Activated CD4-positive, alpha-beta T cell treated with anti-CD3 and anti-CD28 coated beads for 36 hours (primary cell): ENCODE measurements at places on chromosomes 11 and 22.

DNA sequence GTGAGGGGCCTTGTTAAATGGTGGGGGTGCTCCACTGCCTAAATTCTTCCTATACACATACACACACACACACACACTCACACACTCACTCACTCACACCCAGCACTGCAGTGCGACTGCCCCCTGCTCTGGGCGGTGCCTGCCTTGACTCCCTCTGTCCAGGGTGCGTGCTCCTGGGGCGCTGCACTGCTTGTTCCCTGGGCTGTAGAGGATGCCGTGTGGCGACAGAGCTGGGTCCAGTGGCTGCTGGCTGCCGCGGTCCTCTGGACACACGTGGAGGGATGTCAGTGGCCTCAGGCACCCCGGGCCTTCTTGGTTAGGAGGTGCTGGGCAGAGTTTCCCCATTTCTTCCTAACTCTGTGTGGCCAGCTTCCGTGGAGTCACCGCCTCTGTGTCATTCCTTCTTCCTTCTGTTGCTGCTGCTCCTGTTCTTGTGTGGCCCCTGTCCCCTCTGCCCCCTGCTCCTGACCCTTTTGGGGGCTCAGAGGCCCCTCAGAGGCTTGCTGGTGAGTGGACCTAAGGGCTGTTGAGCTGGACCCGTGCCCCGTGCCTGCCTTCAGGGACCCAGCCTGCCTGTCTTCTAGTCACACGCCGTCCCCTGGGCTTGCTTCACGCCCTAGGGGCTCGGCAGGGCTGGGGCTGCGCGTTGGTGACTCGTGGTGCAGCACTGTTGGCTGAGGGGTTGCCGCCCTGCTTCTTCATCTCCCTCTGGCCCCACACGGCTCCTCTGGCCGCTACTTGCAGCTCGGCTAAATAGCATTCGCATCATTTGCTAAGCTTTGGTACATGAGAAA is 147.0 kb downstream of the TBC1D22A start:
- no peak overlapping the region for H3K4me3 ChIP-seq
- no peak for DNase-seq
- no peaks in the 10 kb centered on the region for H3K27me3 ChIP-seq
- no peak overlapping the region for H3K27ac ChIP-seq

GRCh38 chr22:42743501-42743991 is 22.9 kb upstream of the A4GALT start:
- peaks cover 4% of the 10 kb centered on the region for H3K27me3 ChIP-seq
- no peaks in the 10 kb centered on the region for H3K36me3 ChIP-seq
- H3K4me3 ChIP-seq: no peak overlapping the region
- H3K27ac ChIP-seq: no peak overlapping the region
- DNase-seq: no peak
- H3K4me1 ChIP-seq: no peaks in the 10 kb centered on the region

GRCh38 chr11:133134314-133135173 is 397.8 kb downstream of the OPCML start:
- H3K27me3 ChIP-seq: peaks cover 7% of the 10 kb centered on the region
- no peaks in the 10 kb centered on the region for H3K4me1 ChIP-seq
- H3K4me3 ChIP-seq: no peak overlapping the region
- H3K27ac ChIP-seq: no peak overlapping the region
- H3K36me3 ChIP-seq: no peaks in the 10 kb centered on the region

- H3K4me3 ChIP-seq: peak overlapping the region; percentile 93
- DNase-seq: no peak
- H3K27me3 ChIP-seq: peaks cover 5% of the 10 kb centered on the region
- H3K36me3 ChIP-seq: peaks cover 32% of the 10 kb centered on the region
- peak overlapping the region; percentile 95 for H3K27ac ChIP-seq
These were observed 1.3 kb downstream of the TBRG1 start for GRCh38 chr11:124623861-124624525.

GRCh38 chr11:71083105-71083504 is 169.3 kb downstream of the SHANK2 start:
- H3K4me3 ChIP-seq: no peak overlapping the region
- peaks cover 6% of the 10 kb centered on the region for H3K27me3 ChIP-seq
- no peak for DNase-seq
- no peak overlapping the region for H3K27ac ChIP-seq
- H3K4me1 ChIP-seq: no peaks in the 10 kb centered on the region

- no peak overlapping the region for H3K4me3 ChIP-seq
- peaks cover 16% of the 10 kb centered on the region for H3K27me3 ChIP-seq
- no peak for DNase-seq
- no peaks in the 10 kb centered on the region for H3K4me1 ChIP-seq
These were observed 162.7 kb downstream of the HIPK3 start for GRCh38 chr11:33419924-33420323.

DNA sequence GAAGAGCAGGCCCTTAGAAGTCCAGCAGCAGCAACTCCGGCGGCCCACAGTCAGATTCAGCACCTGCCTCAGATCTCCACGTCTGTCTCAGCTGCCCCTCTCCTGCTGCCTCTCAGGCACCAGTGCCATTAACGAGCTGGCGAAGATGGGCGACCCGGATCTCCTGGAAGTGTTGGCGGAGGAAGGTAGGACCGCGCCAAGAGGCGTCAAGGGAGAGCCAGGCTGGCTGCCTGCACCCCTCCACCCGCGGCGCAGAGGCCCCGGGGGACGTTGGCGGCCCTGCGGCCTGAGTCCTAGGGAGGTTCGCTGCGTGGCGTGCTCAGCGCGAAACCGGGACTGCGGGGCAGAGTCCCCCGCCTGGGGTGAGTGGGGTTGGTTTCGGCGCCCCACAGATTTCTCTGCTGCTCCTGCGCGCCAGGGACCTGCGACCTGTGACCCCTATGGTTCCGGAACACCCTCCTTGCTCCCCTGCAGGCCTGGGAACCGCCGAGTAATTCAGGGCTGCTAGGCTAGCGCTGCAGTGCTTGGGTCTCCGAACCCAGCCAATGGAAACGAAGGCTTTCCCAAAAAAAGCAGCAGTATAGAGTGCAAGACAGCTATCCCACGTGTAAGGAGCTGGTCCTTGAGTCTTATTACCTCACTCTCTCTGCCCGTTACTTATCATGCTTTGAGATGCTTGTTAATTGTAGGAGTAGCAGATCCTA is 615 bp downstream of the ANO5 start:
- H3K27me3 ChIP-seq: peaks cover 38% of the 10 kb centered on the region
- no peak overlapping the region for H3K4me3 ChIP-seq
- H3K4me1 ChIP-seq: peaks cover 12% of the 10 kb centered on the region
- H3K27ac ChIP-seq: no peak overlapping the region
- H3K36me3 ChIP-seq: no peaks in the 10 kb centered on the region

DNA sequence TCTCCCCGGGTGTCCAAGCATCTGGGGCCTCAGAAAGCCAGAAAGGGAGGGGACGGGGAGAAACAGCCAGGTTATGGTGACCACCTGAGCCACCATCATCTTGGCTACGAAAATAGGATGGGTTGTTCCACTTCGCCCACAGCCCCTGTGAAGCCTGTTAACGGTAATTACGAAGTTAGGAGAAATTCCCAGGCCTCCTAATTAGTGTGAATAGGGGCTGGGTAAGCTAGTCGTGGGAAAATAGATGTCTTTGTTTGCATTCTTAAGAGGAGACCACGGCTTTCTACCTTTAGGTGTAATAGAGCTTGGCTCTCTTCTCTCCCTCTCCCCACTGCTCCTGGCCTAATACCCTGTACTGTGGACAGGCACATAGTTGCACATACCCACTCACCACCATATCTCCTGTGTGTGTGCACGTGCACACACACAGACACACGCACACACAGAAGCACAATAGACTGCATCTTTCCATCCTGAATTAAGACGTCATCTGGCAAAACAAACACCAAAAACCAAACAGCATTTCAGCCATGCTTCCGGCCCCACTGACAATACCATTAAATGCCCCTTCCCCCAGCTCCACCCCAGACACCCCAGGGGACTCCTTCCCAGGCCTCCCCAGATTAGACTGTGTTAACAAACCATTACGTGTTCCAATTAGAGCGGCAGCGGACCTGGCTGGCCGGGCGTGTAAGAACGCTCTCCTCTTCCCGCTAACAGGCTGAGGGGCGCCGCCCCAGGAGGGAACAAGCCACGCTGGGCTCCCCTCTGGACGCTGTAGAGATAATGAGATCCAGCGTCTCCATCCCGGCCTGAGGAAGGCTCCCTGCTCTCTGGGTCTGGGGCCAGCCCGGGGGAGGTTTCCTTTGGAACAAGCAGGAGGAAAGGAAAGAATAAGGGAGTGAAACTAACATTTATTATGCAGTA is 72.8 kb downstream of the TP53I11 start:
- H3K4me3 ChIP-seq: no peak overlapping the region
- no peak overlapping the region for H3K27ac ChIP-seq
- no peaks in the 10 kb centered on the region for H3K4me1 ChIP-seq

GRCh38 chr11:69814411-69814810 is 4.8 kb downstream of the FGF3 start:
- no peak overlapping the region for H3K4me3 ChIP-seq
- H3K27me3 ChIP-seq: peaks cover 26% of the 10 kb centered on the region
- H3K27ac ChIP-seq: no peak overlapping the region
- no peaks in the 10 kb centered on the region for H3K4me1 ChIP-seq

GRCh38 chr11:2196970-2197770 is 25.6 kb upstream of the TH start:
- H3K27ac ChIP-seq: no peak overlapping the region
- no peak overlapping the region for H3K4me3 ChIP-seq
- DNase-seq: peak; percentile 89
- peaks cover 8% of the 10 kb centered on the region for H3K27me3 ChIP-seq

DNA sequence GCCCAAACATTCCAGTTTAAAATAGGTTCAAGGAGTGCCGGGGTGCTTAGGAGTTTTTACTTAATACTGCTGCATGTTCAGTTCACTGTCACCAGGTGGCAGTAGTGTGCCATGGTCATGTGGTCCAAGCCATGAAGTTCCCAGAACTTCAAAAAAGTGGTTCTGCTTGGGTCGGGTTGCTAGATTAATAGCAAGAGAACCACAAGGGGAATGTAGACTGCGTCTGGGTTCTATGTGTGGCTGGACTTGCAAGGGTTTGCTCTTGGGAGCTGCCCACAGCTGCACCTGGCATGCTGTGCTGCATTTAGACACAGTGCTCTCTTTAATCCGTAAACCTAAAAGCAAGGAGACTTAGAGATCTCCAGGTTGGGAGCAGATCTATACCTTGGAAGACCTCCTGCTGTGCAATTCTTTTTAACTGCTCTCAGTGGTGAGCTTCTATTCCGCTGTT is 6.5 kb upstream of the SPON1 start:
- H3K4me1 ChIP-seq: no peaks in the 10 kb centered on the region
- no peaks in the 10 kb centered on the region for H3K36me3 ChIP-seq
- DNase-seq: peak; percentile 71
- H3K27me3 ChIP-seq: peaks cover 13% of the 10 kb centered on the region
- H3K4me3 ChIP-seq: no peak overlapping the region
- H3K27ac ChIP-seq: no peak overlapping the region

DNA sequence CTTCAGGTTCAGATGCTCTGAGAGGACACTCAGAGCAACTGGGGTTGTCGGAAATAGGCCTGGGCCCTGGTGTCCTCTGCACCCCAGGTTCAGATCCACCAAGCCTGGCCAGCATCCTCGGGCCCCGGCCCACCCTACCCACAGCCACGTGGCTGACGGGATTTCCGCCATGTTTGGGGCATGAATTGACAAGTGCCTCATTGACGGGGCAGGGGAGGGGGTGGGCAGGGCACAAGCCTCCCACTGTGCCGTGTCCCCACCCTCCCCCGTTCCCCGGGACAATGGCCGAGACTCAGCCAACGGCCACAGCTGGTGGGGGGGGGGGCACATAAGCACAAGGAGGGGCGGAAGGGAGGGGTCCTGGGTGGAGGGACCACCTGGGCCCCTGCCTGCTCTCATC is 8.5 kb downstream of the MYRF start:
- no peaks in the 10 kb centered on the region for H3K27me3 ChIP-seq
- no peak overlapping the region for H3K4me3 ChIP-seq
- H3K4me1 ChIP-seq: peaks cover 4% of the 10 kb centered on the region
- no peak for DNase-seq
